ENCODE measurements at places on chromosomes 4 and X.

DNA sequence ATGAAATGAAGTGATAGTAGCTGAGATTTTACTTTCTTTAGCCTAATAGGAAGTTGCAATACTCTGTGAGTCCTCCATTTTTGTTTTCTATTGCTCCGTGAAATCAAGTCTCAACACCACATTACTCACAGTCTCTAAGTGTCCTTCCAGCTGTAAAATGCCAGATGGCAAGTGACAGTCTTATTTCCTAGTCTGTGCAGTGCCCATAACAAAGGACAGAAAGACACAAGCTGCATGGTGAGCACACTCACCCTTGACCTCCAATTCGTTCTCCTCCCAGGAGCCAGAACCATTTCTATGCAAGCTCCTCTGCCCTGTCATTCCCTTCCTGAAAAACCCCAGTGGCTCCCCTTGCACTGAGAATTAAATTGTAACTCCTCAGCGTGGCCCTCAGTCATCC, 101.6 kb downstream of the PARM1 start:
- no peak for DNase-seq

DNA sequence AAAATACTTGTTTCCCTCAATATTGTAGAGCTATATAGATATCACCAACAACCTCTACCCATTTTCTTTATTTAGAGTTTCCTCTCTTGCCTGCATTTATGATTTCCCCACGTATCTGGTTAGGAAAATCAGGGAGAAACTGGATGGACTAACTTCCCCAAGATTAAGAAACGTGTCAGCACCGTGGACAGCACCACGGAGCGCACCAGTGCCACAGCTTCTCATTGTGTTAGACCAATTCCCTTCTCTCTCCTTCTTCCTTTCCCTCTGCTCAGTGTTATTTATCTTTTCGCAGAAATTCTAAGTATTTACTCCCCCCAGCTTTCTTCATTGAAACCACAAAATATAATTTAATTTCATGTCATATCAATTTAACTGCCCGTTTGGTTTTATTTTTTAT, 568.6 kb upstream of the BOD1L1 start:
- DNase-seq, result peak; percentile 75

DNA sequence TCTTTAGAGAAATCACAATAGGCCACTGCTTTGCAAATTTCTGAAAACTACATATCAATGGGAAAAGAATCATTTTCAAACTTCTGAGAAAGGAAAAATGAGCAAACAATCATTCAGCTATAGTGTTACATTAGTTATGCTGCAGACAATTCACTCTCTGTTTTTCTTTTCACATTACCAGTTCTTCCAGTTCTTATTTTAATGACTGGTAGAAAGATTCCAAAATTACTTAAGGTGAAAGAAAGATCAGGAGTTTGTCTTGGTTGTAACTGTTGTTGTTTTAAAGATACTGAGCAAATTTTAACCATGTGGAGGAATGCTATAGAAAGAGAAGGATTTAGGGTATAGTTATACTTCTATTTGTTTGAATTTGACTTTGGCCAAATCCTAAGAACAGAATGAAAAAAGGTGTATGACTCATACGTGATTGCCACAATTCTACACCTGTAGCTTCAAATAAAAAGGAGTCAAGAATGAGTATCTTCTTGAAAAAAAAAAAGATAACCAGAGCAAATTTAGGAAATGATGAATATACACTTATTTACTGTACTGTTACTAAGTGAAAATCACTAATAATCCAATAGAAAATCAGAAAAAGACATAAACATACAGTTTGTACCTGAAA, 21.0 kb upstream of the RASGEF1B start:
- DNase-seq, result no peak

GRCh38 chrX:66008328-66008970, 31.4 kb downstream of the VSIG4 start:
- no peak for DNase-seq

GRCh38 chr4:144480068-144480467, 165.9 kb upstream of the HHIP start:
- no peak for DNase-seq

GRCh38 chrX:46561824-46562657, 11.5 kb upstream of the CHST7 start:
- peak; percentile 8 for DNase-seq

- DNase-seq, result no peak
These were observed 45.8 kb downstream of the TBC1D14 start for GRCh38 chr4:6955261-6955911.

GRCh38 chrX:120736989-120737388, 107.1 kb upstream of the C1GALT1C1 start:
- peak; percentile 59 for DNase-seq

GRCh38 chrX:110228453-110228852, 89.4 kb downstream of the AMMECR1 start:
- DNase-seq, result no peak

DNA sequence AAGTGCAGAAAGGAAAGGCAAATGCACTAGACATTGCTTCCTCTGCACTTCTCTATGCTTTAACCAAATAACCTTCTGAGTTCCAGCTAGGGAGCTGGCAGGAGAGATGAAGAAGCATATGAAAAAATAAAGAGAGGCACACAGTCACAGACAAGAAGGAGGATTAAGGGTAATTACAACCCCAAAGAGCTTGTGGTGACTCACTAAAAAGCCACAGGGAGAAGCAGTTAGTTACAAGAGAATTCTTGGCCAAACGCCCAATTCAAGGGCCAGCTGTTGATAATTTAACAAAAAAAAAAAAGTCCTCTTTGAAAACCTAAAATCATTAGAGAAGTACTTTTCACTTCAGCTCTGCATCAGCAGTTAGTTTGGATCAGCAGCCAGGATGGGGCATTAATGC, 478.0 kb downstream of the KCNIP4 start:
- DNase-seq, result peak; percentile 56

DNA sequence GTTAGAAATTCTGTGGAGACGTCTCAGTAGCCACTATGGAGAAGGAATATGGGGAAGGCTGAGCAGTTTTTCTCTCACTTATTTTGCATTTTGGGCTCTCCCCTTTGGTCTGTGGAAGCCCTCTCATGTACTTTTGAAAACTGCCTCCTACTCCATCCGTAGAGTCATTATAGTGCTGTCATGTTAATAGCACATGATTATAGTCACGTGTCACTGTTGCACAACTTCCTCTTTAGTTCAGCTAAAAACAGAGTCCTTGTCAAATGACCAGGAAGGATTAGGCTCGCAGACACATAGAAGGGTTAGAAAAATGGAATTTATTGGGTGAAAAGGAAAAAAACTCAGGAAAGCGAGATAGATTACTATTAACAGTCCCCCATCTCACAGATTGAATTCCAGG, 258.2 kb upstream of the CXorf51A start:
- DNase-seq, result no peak

DNA sequence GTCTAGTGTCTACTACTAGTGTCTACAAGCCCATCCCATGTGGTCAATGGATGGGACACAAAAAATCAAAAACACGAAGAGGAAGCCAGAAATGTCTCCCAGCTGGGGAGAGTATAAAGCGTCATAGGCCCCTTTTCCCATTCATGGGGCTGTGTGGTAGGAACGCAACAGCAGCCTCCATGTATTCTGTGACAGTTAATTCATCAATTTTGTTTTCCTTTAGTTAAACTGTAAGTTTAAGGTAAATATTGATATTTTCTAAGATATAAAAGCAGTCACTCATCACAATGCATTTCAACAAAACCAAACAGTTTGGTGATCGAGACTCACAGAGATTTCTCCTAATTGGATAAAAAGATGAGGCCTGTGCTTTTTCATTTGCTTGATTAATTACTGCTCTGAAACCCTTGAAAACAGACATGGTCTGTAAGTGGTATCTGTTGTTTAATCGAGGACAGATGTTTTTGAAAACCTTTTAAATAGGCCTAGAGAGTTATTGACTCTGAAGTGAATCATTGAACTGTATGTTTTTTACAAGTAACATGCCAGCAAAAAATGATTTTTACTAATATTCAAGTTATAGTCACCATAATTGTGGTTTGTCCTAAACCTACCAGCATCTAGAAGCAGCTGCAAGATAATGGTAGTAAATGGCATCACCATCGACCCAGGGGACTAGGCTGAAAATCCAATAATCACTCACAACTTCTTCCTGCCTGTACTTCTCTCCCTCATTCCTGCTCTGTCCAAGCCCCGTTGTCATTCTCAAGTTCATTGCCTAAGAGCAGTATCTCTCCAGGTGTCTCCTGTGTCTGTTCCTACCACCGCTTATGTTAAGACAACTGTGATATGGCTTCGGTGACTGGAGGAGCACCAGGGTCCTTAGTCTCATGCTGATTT, 87.7 kb upstream of the SHISA3 start:
- no peak for DNase-seq

DNA sequence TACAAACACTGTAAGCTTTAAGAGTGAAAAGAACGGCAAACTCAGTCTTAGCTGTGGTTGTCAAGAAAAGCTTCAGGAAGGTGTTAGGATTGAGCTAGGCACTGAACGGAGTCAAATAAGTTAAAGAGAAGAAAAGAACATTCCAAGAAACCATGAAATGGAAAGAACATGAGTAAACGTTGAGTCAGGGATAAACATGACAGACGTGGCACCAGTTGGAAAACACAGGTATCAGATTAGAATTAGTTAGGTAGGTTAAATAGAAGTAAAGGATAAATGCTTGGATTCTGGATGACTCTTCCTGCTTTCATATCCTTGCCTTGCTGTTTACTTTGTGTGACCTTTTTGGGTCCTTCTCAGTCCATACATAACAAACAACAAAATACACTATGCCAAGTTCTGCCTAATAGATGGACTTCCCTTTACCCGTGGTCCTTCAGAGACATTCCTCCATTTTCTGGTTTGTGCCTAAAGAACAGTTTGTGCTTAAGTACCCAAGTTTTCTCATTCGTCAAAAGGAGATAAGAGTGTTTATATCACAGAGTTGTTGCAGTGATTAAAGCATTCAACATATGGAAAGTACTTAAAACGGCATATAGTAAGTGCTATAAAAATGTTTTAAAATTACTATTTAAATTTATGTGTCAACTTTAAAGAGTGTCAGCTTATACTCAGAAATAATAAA, 446.9 kb downstream of the TMA16 start:
- no peak for DNase-seq

DNA sequence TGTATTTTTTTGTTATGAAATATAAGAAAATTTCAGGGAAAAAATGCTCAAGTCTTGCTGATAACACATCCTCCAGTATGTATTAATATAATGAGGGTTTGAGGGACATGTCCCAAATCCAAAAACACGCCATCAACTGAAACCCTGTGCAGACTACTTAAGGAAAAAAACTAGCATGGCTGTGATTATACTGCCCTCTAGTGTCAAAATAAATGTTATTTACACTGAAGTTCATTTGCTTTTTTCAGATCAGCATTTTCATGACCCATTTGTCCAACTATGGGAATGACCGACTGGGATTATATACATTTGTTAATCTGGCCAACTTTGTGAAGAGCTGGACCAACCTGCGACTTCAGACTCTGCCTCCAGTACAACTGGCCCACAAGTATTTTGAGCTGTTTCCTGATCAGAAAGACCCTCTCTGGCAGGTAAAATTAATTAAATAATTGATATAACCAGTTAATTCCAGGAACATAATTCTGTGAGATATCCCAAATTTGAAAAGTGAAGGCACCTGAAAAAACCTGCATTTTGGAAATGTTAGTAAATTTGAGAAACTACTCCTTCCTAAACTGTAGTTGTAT, 128.5 kb downstream of the PRSS12 start:
- peak; percentile 74 for DNase-seq
